ENCODE measurements at places on chromosomes 1 and 21.

GRCh38 chr1:9612871-9613624, 24.3 kb downstream of the TMEM201 start:
- DNase-seq = no peak

GRCh38 chr1:214261206-214262123, 19.5 kb upstream of the SMYD2 start:
- DNase-seq = peak; percentile 88

DNA sequence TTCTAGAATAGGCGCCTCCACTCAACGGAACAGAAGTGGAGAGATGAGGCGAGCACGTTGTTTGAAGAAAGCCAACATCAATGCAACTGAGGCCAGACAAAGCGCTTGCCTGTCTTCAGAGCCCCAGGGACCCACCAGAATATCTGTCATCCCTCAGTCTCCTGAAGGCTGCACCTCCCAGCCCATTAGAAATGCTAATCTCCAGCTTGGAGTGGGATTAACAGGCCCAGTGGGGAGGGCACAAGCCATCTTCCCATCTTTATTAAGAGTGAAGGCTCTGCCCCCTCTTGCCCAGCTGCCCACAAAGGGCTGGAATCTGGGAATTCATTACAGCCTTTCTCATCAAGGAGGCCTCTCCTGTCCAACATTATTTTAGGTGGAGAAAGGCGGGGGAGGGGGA, 16.8 kb upstream of the CNTN2 start:
- no peak for DNase-seq

DNA sequence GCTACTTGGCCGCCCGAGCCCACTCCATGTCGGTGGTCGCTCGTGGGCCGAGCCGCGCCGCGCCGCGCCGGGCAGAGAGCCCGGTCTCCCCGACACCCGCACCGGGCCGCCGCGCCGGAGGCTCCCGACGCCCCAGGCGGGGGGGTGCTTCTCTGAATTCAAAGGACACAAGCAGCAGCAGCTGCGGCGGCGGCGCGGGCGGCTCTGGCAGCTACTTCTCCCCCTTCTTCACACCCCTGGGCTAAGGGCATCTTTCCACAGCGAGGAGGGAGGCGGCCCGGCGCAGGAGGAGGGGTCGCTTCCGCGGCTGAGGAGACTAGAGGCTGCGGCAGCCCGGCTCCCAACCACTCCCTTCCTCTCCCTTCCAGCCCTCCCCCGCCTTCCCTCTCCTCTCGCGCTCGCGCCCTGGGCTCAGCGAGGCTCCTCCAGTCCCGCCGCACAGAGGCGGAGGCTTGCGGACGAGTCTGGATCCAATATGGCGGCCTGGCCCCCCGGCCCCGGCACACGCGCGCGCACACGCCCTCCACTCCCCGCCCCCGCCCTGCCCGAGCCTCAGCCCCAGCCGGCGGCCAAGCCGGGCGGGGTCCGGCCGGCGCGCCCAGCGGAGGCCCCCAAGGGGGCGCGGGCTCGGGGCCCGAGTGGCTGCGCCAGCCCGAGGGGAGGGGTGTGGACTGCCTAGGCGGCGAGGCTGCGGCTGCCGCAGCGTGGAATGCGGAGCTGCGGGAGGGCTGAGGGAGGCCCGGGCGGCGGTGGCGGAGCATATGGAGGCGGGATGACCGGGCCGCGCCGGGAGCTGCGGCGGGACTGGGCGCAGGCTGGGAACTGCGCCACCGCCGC, at the start of gene CDC42BPA:
CDC42BPA (minus strand) TSS at position 477 of the 837 bp plus-strand sequence. CDS start 1,310 bp downstream, outside the sequence.
- peak; percentile 66 for DNase-seq

- DNase-seq = no peak
Observed at GRCh38 chr1:116365353-116365780, 7.7 kb upstream of the ATP1A1 start.

GRCh38 chr21:27393726-27394125, 426.8 kb upstream of the ADAMTS5 start:
- no peak for DNase-seq

DNA sequence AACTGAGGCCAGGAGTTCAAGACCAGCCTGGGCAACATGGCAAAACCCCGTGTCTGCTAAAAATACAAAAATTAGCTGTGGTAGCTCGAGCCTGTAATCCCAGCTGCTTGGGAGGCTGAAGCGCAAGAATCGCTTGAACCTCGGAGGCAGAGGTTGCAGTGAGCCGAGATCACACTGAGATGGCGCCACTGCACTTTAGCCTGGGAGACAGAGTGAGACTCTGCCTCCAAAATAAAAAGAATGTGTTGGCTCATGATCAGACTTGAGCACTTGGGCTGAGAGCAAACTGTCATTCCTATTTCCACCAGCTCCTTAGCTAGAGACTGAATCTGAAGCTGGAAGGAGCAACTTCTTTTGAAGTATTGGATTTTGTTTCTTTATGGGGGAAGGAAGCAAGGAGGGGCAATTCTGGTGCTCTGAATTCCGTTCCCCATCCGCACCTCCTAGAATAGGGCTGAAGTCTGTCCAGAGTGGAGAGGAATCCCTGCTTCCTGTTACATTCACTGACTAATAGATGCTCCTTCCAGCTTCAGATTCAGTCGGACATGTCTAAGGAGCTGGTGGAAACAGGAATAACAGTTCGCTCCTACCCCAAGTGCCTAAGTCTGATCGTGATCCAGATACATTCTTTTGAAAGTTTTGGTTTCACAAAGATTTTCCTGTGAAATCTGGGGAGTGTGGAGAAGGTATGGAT, 3.8 kb downstream of the ZNF672 start:
- no peak for DNase-seq

GRCh38 chr21:43937891-43938309, 72.9 kb downstream of the AGPAT3 start:
- DNase-seq = no peak

DNA sequence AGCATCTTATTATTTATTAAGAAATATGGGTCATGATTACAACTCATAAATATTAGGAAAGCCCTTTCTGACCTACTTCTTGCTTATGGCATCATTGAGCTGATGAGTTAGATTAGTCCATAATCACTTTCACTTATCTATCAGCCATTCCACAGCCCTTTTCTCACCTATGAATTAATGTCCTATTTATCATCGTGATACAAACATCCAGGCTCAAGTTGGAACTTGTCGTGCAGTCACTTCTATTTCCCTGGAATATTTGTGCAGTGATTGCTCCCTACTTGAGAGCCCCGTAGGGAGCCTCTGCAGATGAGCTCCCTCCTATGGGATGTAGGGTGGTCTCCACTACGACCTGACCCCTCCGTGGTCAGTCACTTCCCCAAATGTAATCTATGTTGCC, 8.1 kb upstream of the F3 start:
- no peak for DNase-seq

DNA sequence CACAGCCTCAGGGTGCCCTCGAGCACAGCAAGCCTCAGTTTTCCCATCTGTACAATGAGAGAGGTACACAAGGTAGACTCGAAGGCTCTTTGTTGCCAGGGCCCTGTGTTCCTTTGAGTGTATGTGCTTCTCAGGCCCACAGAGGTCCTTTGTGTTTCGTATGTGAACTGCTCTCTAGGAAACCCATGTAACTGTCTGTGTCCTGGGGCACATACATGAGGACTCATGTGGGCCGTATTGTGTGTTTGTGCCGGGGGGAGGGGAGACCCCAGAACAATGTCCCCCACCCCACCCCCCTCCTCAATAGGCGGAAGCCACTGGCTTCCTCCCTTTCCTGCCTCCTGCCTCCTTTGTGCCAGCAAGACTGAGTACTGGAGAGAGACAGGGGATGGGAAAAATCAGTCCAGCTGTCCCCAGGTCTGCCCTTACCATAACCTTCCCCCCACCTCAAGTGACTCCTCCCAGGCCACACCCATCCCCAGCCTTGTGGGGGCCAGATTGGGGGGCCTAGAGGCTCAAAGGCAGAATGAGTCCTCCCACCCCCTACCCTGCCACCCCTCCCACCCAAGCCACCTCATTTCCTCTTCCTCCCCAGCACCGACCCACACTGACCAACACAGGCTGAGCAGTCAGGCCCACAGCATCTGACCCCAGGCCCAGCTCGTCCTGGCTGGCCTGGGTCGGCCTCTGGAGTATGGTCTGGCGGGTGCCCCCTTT, at the start of gene TIE1:
TIE1 (plus strand) TSS at position 605 of the 717 bp plus-strand sequence; CDS start at position 695, 90 bp downstream.
- DNase-seq = no peak

GRCh38 chr1:171267391-171267790, 19.1 kb downstream of the FMO1 start:
- DNase-seq = no peak

- DNase-seq = no peak
Observed at GRCh38 chr1:47637111-47637685, 199.4 kb downstream of the FOXD2 start.

DNA sequence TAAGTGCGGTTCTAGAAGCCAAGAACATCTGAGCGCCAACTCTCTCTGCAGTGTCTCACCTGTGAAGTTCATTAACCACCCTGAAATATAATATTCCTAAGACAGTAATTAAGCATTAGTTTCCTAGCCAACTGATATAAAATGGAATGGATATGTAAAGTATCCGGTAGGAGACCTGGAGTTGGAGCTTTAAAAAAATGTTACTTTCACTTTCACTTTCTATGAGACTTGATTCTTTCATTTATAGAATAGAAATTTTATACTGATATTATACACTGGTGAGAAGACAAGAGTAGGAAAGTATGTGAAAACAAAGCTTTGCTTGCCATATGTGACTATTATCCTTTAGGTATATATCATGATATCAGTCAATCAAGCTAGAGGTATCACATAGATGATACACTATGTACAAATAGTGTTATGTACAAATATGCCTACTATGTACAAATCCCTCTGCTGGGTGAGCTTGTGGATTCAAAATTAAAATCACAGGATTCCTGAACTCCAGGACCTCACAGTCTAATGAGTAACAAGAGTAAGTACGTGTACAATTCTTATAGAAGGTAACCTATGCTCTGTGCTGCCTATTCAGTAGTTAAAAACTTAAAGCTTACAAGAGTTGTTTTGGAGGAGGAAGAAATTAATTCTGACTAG, 934.2 kb downstream of the TTLL7 start:
- no peak for DNase-seq

- no peak for DNase-seq
Observed at GRCh38 chr1:110120960-110121561, 8.8 kb downstream of the UBL4B start.

DNA sequence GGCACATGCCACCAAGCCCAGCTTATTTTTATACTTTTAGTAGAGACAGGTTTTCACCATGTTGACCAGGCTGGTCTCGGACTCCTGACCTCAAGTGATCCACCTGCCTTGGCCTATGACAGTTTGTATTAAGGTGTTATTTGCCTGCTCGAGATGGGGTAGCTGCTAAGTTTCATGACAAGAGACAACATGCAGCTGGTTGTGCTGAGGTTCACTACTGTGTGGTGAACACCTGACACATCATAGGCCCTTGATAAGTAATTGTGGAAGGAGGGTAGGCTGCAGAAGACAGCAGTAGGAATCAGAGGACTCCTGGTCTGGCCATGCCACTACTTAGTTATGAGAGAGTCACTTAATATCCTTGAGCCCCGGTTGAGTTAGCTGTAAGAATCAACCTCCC, 46.2 kb downstream of the PLPP3 start:
- DNase-seq = no peak

GRCh38 chr1:26848941-26849774, 13.8 kb upstream of the SFN start:
- no peak for DNase-seq
